ENCODE measurements at places on chromosomes 7 and 10. TPM values are rescaled to one million over a fixed set of nuclear protein-coding genes. Genes with fewer than 3 reads are reported as not detected.

Gene ADRA2A
- not detected for total RNA-seq

Gene C10orf53
- not detected for total RNA-seq

Gene NANOS1
- 1.5 TPM for total RNA-seq

Gene EFCAB10
- not detected for total RNA-seq

Gene MKI67
- total RNA-seq = 1.8 TPM

Gene AOAH
- not detected for total RNA-seq

Gene TACC2
- 2.6 TPM for total RNA-seq

Gene GIMAP1
- not detected for total RNA-seq

Gene ZNF239
- total RNA-seq = 5.5 TPM

Gene TMEM270
- total RNA-seq = not detected

Gene FAM25G
- total RNA-seq = not detected

Gene WEE2
- total RNA-seq = 0.33 TPM

Gene CTAGE15
- not detected for total RNA-seq

Gene UROS
- total RNA-seq = 65.8 TPM

Gene GIMAP7
- total RNA-seq = 0.15 TPM

Gene TEX36
- not detected for total RNA-seq

Gene AGBL3
- total RNA-seq = 0.83 TPM

Gene LLCFC1
- not detected for total RNA-seq

Gene VIPR2
- total RNA-seq = under 0.01 TPM

Gene NPSR1
- total RNA-seq = not detected

Gene PPP1R17
- not detected for total RNA-seq

Gene TAS2R4
- total RNA-seq = 1.7 TPM

Gene SPDYE5
- not detected for total RNA-seq

Gene STAG3
- 1.6 TPM for total RNA-seq

Gene GPR26
- not detected for total RNA-seq

All from smooth muscle cell of trachea (primary cell).